ENCODE measurements at places on chromosomes 11 and 22.

DNA sequence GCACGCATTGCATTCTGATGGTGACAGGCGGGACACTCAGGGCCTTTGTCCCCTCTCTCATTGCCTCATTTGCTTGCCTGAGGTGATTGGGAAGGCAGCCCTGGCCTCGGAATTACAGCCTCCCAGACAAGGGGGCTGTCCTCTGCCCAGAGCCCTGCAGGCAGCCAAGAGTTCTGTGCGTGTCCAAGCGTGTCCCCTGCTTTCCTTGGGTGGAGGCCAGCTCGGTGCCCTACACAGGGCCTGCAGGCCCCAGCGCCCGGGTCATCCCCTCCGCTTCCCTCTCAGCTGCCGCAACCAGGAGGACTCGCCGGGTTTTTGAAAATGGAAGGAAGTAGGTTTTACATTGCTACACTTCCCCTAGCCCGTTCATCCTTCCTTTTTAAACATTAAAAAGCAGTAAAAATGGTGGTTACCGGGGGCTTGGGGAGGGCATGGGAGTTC lies 1.9 kb downstream of the GRAMD4 start:
- no peak for DNase-seq

- no peak for DNase-seq
Measured at GRCh38 chr22:26780521-26780920, 123.1 kb downstream of the MIAT start.

DNA sequence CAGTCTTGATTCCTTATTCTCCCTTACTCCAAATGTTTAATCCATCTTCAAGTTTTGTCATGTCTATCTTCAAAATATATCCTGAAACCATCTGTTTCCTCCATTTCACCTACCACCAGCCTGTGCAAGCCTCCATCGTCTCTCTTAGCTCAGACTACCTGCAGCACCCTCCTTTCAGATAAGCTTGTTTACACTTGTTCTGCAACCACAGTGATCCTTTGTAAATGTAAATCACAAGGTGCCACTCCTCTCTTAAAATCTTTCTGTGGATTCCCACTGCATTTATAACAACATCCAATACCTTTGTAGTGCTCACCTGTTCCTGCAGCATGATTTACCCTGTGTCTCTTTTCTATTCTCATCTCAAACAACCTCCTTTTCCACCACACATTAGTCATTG lies 31.8 kb upstream of the GPR83 start:
- no peak for DNase-seq

DNA sequence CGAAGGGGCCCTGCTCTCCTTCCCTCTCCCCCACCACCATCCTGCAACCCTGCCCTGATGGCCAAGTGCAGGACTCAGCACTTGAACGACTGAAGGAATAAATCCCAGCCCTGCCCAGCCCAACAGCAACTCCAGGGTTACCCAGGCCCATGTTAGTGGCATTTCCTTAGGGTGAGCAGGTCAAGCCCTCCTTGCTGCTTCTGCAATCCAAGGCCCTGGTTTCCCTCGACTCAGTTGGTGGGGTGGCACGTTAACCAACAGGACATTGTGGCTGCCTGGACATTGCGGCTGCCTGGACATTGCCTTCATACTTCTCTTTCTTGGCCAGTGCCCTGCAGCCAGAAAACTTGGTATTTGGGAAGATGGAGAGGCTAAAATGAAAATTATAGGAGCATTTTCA lies 141.4 kb downstream of the TRIM29 start:
- DNase-seq: no peak

DNA sequence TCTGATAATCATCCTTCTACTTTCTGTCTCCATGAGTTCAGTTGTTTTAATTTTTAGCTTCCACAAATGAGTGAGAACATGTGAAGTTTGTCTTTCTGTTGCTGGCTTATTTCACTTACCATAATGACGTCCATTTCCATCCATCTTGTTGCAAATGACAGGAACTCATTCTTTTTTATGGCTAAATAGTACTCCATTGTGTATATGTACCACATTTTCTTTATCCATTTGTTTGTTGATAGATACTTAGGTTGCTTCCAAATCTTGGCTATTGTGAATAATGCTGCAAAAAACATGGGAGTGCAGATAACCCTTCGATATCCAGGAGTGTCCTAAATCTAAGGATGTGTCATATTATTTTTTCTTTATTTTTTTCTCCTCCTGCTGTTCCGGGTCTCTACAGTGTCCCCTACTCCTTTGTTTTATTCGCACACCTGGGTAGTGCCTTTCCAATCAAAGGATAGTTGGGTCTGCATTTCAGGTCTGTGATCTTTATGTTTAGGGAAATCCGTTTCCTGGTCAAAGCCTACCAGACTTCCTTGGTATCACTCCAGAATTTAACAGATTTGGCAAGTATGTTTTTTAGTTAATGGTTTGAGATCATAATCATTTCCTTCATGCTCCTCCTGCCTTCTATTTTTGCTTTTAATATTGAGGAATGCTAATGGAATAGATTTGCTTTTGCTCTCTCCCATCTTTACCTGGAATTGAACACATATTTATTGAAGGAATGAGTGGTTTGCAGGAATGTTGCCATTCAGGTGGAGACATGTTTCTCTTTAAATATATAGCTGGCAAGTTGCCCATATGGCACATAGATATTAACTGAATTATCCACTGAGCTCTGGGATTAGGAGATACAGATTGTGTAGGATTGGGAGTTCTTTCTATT lies 53.7 kb downstream of the ARHGEF12 start:
- no peak for DNase-seq

DNA sequence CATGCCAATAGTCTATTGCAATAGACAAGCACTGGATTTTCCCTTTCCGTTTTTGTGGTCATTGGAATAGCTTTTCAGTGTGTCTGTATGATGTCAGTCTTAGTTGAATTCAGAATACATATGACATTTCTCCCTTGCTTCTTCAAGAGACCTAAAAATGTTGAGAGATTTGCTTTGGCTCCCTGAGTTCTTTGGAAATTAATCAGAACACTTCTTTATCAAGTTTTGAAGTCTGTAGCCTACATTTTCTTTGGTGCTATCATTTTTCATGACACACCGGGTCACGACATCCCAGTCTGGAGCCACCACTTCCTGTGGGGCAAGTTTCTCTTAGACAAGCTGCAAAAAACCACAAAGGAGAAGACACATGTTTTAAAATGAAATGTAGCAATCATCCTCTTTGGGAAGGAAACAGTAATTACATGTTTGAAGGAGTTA lies 847.1 kb downstream of the OPCML start:
- no peak for DNase-seq

GRCh38 chr11:111663820-111664219 lies 61.6 kb downstream of the SIK2 start:
- DNase-seq: peak; percentile 8

DNA sequence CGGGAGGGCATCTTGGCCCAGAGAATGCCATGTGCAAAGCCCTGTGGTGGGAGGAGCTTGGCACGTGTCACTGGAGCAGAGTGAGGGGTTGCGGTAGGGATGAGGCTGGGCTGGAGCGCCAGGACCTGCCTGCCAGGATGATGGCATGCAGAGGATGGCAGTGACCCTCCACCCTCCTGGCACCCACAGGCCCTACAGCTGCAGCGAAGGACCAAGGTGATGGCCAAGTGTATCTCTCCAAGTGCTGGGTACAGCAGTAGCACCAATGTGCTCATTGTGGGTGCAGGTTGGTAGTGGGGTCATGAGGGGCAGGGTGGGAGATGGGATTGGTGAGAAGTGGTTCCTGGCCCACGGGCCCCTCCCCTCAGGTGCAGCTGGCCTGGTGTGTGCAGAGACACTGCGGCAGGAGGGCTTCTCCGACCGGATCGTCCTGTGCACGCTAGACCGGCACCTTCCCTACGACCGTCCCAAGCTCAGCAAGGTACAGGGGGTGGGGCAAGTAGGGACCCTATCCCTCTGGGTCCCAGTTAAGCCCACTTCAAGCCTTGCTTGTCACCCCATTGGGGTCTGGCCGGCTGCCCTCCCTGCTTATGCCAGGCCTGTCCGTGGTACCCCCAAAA lies 7.4 kb downstream of the AIFM3 start:
- DNase-seq: no peak

- DNase-seq: no peak
Measured at GRCh38 chr11:57240007-57240406, 3.0 kb upstream of the APLNR start.

- peak; percentile 6 for DNase-seq
Measured at GRCh38 chr11:108620958-108621772, 27.6 kb upstream of the EXPH5 start.

GRCh38 chr22:35380537-35381423 lies at the start of gene HMOX1:
Gene HMOX1 (plus strand): TSS chr22:35381096. CDS start chr22:35381174, 78 bp downstream.
- DNase-seq: peak; percentile 89

DNA sequence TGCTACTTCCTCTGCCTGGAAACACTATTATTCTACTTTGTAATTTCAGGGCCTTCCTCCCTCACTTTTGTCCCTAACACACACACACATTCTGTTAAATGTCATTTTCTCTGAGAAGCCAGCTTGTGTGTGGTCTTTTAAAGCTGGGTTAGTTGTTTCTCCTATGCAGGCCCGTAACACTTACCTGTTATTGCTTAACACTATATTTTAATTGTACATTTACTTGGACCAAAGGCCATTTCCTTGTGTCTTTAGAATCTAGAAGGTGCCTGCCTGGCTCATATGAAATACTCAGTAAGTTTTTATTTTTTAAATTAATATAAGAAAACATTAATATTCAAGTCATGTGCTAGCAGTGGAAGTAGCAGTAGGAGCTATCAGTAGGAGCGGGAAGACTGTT lies 30.6 kb downstream of the FAR1 start:
- no peak for DNase-seq

- DNase-seq: no peak
Measured at GRCh38 chr11:7473717-7474116, 11.6 kb upstream of the OLFML1 start.

- no peak for DNase-seq
Measured at GRCh38 chr11:87438416-87438815, 400.7 kb downstream of the TMEM135 start.

DNA sequence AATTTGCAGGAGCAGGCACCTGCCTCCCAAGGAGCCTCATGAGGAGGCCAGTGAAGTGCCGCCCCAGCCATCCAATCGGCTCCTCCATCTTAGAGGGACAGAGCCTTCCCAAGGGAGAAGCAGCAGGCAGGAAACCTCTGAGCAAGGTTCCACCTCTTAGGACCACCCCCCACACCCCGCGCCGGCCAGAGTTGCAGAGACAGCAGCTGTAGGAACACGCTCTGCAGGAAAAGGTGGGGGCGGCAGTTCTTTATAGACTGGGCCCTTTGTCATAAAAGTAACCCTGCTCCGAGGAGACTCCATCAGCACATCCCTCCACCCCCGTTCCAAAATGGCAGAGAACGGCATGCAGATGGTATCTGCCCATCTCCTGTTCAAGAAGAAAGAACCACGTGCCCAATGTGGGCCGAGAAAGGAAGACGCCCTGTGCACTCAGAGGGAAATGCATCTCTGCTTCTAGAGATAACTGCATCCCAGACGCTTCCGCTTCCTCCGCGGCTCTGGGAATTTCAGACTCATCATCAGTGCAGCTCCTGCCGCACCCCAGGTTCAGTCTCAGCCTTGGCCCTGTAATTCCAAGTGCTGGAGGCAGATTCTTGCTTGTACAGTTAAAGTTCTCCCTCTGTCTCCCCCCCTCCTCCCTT lies 98.5 kb downstream of the SPATA19 start:
- no peak for DNase-seq

- no peak for DNase-seq
Measured at GRCh38 chr11:64176751-64177150, 9.2 kb upstream of the STIP1 start.

All from SK-MEL-5 (cell line).